ENCODE measurements at places on chromosomes 12 and 14. TPM values are rescaled to one million over a fixed set of nuclear protein-coding genes. Genes with fewer than 3 reads are reported as not detected.
A peak's percentile ranks its signal among the peaks of the same experiment; 100 is the strongest.

Gene CD69
- 35.9 TPM for total RNA-seq

- no peak for DNase-seq
Observed at GRCh38 chr12:108116254-108116653, 12.8 kb upstream of the WSCD2 start.

DNA sequence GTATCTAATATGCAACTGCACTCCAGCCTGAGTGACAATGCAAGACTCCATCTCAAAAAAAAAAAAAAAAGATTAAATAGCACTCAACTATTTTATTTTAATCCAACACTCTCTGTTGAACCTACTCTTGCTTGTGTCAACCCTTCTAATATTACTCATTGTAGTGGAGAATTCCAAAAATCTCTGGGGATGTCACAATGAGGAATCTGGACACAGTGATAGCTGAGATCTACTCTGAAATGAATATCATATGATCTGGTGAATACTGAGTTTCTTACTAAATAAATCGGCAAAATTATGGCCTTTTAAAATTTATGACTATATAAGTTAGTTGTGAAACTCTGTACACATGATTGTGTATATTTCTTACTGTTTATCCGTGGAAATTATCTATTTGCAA is 418.2 kb downstream of the BCAT1 start:
- no peak for DNase-seq

- DNase-seq, result no peak
Observed at GRCh38 chr14:68877993-68878575, 85.2 kb upstream of the ZFP36L1 start.

DNA sequence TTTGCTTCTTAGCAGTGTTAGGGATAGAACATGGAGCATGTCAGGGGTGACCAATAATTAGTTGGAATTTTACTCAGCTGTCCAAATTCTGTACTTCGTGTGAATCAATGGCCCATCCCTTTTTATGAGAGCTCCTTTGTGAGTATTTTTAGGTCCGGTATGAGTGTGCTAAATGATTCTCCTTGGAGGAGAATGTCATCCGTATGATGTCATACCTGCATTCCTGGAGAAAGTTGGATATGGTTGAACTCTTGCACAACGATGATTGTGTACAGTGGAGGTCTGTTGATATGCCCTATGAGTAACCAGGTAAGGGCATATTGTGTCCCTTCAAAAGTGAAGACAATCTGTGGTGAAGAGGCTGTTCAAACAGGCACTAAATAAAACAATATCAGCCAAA is 400.8 kb downstream of the GXYLT1 start:
- no peak for DNase-seq

GRCh38 chr12:80925237-80925636 is 12.5 kb downstream of the LIN7A start:
- DNase-seq, result no peak

DNA sequence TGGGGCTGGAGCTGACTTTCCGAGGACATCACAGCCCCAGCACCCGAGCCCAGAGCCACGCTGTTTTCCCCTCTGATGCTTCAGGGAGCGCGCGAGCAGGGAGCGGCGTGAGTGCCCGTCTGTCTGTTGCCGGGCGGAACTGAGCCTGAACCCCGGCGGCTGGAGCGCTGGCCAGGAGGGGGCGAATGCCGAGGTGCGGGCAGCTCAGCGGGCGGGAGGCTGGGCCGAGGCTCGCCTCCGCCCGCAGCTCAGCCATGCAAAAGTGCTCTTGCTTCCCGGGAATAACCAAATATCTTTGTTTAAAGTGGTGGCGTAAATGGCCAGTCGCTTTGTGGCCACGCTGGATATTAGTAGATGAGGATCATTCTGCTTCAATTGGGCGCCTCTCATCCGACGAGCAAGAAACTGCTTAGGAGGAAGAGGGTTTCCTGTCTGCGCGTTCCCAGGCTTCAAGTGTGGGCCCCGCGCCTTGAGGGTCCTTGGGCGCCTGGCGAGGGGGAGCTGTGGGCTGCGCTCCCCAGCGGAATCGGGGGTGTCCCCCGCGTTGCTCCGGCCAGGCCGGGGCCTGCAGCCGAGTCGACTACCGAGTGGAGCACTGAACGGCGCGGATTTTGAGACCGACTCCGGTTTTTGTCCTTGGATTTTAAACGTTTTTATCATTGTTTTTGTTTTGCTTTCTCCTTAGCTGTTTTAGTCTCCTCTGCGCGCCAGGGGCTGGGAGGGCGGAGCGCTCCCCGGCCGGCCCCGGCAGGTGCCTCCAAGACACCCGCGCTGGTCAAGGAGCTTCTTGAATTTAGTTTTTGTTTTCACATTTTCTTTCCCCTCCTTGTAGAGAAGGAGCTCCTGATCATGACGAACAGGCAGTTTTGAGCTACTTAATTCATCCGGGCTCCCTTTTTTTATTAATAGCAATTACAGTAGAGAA is 831 bp upstream of the NKX2-1 start:
- no peak for DNase-seq

Gene CACNA2D4
- total RNA-seq, result 19.2 TPM

Gene RTL1
- not detected for total RNA-seq

Gene ERG28
- total RNA-seq, result 12.9 TPM

DNA sequence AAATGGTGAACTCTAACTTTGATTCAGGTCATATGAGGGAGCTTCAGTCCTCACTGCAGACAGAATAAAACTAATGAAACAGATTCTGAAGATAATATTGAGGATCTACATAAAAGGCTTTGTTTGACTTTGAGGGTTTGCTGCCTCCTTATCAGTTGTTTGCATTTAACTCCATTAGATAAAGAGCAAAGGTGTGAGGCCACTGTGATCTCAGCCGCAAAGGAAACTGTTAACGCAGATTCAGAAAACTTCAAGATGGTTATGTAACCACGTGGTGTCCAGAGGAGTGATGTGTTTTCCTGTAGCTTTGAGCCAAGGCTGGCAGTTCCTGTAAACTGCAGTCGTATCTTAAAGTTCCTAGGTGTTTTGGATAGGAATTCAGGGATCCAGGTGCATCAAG is 67.8 kb downstream of the METTL25 start:
- DNase-seq, result peak; percentile 1

GRCh38 chr12:86719381-86719780 is 463.2 kb upstream of the MGAT4C start:
- no peak for DNase-seq

DNA sequence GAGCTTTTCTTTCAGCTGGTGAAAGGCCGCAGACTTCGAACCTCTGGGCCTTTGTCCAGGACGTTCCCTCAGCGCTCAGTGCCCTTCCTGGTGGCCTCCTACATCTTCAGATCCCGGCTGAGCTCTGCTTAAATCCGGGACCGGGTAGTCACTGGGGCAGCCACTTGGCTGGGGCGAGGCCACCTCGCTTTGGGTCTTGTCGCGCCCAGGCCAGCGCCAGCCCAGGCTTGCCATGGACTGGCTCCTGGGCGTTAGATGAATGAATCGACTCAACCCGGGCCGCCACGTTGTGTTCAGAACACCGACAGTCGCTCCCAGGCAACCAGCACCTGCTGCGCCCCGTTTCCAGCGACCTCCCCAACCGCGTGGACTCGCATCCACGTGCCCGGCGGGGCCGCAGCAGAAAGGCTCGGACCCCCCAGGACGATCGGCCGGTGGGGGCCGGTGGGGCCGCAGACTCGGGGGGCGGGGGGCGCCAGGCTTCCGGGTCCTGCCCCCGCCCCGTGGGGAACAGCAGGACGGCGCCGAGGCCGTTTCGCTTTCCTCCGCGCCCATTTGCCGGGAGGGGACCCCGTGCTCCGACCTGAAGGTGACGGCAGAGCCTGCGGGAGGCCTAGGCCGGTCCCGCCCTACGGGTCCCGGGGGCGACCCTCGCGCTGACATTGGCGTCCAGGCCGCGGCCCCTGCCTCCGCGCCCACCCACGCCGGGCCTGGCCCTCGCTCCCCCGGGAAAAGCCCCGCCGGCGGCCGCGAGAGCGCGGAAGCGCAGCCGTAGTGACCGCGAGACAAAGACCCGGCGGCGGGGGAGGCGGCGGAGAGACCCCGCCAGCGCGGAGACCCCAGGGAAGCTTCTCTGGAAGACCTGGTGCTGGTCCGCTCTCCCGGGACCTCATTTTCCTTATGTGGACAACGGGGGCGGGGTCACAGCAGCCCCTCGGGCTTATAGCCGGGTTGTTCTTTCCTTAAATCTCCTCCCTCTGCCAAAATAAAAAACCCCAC is 37.3 kb upstream of the RCOR1 start:
- DNase-seq, result peak; percentile 62

DNA sequence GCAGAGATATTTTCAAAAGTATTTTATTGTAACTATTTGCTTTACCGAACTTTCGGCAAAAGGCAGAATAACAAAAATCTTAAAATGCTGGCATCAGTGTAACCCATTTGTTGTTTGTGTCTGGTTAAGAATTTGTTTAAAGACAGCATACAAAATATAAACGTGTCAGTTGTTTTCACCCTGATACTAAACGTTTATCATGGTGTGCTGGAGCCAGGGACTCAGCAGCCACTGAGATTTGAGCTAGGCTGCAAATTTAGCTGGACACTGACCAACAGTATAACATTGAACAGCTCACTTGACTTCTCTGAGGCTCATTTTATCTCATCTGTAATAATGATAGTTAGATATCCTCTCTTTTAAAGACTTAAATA is 183.7 kb downstream of the TMTC3 start:
- DNase-seq, result no peak

Gene GALNT6
- 4.9 TPM for total RNA-seq
